Left kidney (tissue), 8 donors: ENCODE measurements at places on chromosomes 5 and 9.

- no peak for DNase-seq
Observed at GRCh38 chr5:33224285-33224961, 216.3 kb upstream of the TARS1 start.

DNA sequence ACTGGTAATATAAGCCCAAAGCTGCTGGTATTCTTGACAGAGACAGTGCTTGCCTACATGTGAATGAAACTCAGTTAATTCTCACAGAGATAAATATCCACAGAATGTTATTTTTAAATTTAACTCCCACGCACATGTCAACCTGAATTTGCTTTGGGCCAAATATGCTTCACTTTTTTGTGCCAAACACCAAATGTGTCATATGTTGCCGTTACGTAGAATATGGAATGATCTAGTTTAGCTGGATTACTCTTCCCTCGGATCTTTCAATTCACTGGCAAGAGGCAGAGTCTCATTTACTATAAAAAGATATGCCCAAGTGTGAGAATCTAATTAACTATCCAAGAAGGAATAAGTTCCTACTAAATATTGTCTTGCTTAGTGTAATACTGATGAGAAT lies 933.4 kb upstream of the COX7C start:
- DNase-seq = no peak

- no peak for DNase-seq
Observed at GRCh38 chr5:172692981-172693380, 51.9 kb downstream of the NEURL1B start.

DNA sequence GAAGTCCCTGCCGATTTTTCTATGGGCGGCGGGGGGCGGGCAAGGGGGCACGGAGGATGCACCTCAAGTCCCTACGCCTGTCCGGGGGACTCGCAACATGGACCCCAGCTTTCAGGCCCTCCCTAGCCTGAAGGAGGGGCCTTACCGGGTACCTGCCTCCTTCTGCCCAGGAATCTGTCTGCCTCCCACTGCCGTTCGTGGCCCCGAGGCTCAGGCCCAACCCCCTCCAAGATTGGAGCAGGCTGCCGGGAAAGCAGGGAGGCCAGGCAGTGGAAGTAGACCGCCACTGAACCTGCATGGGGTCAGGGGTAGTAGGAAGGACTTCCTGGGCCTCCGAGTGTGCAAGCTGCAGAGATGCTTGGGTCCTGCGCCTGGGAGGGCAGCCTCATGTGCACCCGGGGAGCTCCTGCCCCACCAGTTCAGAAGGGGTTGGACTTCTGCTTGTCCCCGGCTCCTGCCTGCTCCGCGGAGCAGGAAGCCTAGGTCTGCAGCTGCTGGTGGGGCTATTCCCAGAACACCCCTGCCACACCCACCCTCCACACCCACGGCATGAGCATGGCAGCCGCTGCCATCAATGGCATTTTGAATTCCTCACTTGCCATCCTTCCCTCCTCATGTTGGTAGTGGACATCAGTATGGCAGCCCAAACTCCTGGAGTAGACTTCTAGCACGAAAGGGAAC lies 1312.7 kb upstream of the ACO1 start:
- DNase-seq = no peak

GRCh38 chr5:103908336-103909080 lies 345.9 kb upstream of the NUDT12 start:
- DNase-seq = peak; percentile 38

GRCh38 chr9:129282272-129282671 lies 104.2 kb upstream of the IER5L start:
- DNase-seq = no peak

- DNase-seq = no peak
Observed at GRCh38 chr5:107538805-107539445, 131.8 kb downstream of the EFNA5 start.

GRCh38 chr5:145484158-145484557 lies 351.0 kb downstream of the PRELID2 start:
- DNase-seq = no peak

DNA sequence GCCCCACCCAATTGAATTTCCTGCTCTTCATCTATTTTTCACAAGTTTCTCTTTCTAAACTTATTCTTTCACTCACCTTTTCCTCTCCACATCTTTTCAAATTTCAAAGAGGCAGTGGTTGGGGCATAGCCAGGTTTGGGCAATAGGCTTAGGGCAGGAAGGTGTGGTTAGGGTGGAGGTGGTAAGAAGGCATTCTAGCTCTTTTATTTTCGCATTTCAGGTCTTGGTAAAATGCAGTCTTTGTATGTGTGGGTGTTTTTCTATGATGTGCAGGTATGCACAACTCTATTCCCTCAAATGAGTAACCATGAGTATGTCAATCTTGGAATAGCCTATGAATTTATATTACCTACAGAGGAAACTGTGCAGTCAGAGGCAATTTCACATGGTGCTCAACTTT lies 129.8 kb upstream of the IFNE start:
- DNase-seq = no peak

- no peak for DNase-seq
Observed at GRCh38 chr5:174301848-174302625, 256.5 kb downstream of the NSG2 start.

GRCh38 chr9:114697951-114698351 lies 16.0 kb upstream of the TEX48 start:
- DNase-seq = no peak

DNA sequence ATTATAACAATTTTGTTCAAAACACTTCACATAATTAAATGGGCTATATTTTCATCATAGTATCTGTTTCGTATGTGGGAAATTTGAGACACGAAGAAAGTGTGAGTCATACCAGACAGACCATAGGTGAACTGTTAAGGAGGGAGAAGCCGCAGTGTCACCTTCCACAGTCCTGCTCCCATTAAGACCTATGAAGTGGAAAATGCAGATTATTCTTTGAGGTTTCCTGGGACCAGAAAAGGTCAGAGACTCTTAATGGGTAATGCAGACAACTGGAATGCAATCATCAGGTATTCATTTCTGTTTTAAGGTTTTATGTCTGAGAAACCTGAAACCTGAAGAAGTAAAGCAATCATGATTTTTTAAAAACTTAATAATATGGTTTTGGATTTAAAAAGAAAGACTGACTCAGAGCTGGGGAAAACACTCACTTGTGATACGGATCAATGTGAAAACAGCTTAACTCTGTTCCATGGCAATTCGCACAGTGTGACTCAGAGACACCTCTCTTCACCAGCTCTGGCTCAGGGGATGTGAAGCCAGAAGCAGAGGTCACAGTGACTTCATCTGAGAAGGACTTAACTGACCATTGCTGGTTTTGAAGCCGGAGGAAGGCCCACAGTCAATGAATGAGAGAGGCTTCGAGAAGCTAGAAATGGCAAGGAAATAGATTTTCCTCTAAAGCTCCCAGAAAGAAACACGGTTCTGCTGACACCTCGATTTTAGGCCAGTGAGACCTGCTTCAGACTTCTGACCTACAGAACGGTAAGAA lies 17.2 kb upstream of the GCNT1 start:
- DNase-seq = no peak

DNA sequence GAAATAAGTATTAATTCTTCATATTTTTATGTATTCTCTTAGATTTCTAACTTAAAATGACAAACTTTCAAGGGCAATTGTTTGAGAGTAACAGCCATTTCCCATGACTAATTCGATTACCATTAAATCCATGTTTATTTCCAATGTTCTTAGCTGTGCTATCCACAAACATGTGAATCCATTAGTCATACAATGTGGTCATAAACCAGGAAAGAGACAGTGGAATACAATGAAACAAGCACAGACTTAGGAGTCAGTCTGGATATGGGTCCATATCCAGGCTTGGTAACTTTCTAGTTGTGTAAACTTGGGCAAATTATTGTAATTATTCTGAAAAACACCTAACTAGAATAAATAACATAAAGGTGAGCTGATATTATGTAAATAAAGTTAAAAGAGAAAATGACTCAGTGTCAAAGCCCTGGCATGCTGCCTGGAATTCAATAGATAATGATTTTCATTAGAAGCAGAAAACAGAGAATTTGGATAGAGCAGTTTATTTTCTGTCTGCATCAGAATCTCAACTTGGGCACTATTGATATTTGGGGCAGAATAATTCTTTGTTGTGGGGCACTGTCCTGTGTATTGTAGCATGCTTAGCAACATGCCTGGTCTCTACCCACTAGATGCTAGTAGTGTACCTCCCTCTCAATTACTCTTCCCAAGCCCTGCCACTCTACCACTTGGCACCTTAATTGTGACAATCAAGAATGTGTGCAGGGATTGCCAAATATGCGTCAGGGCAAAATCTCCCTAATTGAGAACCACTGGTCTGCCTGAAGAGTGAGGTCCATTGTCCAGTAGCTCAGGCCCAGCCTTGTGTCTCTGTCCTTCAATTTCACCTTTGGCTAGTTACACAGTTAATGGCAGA lies 44.7 kb upstream of the SLC27A6 start:
- no peak for DNase-seq
